Stimulated activated CD4-positive, alpha-beta T cell treated with anti-CD3 and anti-CD28 coated beads, Interleukin-1b, Interleukin-23, amount 100 ng/mL, for 1 hour (primary cell): ENCODE measurements at places on chromosomes 12 and 14.

DNA sequence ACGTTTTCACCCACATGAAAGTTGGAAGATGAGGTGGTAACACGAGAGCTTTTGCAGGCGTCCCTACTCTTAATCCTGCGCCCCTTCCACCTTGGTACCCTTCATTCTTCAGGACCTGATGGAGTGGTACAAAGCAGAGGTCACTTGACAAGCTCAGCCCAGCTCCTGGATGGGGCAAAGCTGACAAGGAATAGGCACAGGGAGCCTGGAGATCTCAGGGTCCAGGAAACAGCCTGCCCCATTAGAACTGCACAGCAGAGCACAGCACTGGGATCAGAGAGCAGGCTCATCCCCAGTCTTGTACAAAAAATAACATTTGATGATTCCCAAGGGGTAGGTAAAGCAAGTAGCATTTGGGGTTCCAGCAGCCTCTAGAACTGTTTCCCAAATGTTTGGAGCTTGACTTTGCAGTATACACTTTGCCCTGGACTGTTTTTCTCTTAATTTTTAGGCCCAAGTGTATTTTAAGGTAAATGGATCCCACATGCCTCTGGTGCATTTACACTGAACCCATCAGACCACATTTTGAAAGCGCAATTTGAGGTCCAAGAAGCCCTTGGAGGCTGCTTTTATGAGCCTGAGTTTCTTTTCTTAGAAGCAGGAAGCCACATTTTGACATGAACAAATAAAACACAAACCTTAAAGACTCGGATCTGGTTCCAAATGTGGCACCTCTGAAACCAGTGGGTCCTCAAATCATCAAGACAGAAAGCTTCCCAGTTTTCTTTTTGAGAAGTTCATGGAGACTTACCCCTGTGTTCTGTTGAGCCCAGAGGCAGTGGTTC is 633 bp downstream of the TC2N start:
- DNase-seq = no peak

DNA sequence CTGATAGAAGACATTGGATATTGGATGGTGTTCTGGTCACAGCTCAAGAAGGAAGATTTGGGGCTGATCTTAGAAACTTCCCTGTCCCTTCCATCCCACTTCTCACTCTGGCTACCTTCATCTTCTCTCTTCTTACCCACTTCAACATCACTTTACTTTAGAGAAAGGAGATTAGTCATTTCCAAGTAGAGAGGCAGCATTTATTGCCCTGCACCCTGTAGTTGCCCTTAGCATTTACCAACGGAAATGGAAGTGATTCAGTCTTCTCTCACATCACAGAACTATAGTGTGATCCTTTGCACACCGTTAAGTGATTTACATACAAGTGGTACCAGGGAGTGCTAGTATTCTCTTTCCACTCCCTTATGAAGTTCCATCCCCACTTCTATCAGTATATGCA is 52.4 kb downstream of the PHLDA1 start:
- DNase-seq = peak; percentile 6

- no peak for DNase-seq
These were observed at the start of gene RBMS2 for GRCh38 chr12:56521590-56522371. Gene RBMS2, plus strand, starts transcription at chr12:56521820. Its CDS starts 204 bp downstream, at chr12:56522024.

DNA sequence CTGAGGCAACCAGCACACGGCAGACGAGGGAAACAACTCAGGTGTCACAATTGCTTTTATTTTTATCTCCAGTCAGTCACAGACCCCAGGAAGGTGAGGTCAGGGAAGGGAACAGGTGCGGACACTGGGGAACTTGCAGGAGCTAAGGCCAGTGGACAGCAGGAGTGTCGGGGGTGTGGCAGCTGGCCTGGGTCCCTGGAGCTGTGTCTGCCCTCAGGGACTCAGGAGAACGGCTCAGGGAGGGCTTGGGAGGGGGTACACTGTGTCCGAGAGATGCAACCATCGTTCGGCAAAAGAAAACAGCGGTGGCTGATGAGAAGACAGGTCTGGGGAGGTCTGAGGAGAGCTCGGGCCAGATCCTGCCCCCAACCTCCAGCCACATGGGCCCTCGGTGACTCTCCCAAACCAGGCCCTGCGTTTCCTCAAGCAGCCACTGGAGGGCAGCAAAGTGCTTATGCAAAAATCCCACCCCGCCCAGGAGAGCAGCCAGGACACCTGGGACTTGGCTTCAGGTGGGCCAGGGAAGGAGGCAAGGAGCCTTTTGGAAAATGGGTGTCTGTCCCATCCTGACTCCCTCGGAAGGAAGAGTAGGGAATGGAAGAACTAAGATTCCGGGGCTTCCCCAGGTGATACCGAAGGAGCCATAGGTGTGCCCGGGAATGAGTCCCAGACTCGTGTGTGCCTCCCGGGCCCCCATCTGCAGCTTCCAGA is 24.1 kb upstream of the BCDIN3D start:
- peak; percentile 36 for DNase-seq

- no peak for DNase-seq
These were observed 20.7 kb upstream of the NEK9 start for GRCh38 chr14:75147423-75148071.

- DNase-seq = no peak
These were observed 56.6 kb upstream of the METAP2 start for GRCh38 chr12:95417372-95417771.
